Stimulated activated CD4-positive, alpha-beta T cell treated with anti-CD3 and anti-CD28 coated beads, Interleukin-15, amount 100 ng/mL, for 1 hour (primary cell): ENCODE measurements at places on chromosomes 12 and 14.

DNA sequence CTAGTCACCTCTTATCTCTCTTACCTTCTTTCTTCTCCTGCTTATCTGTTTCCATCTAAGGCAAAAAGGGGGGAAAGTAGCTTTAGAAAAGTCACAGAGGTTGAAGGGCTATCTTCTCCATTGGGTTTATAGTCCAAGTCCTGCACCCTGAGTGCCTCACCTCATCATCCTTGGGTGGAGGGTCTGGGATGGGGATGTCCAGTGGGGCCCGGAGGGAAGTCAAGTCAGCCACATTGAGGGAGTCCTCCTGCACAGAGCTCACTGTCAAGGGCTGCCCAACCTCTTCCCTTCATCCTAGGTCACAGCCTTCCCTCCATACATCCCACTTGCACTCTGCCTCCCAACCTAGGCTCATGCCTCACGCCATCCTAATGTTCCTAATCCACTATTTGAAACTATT, 1.2 kb downstream of the PSME2 start:
- DNase-seq, result no peak

GRCh38 chr12:118467641-118468305, 91.4 kb downstream of the SUDS3 start:
- no peak for DNase-seq

DNA sequence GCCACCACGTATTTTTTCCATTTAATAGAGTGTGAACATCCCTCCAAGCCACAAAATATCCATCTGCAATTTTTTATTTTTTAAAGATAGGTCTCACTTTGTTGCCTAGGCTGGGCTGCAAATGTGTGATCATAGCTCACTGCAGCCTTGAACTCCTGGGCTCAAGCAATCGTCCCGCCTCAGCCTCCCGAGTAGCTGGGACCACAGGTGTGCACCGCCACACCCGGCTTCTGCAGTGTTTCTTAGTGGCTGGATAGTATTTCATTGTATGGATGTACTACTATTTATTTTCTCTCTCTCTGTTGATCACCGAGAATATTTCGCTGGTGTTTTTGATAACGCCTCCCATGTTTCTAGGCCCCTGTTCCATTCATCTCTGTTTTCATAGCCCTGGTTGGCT, 17.5 kb downstream of the MLXIP start:
- no peak for DNase-seq

GRCh38 chr12:15428632-15429031, 106.3 kb downstream of the PTPRO start:
- no peak for DNase-seq

- no peak for DNase-seq
These were observed 66.3 kb downstream of the CKB start for GRCh38 chr14:103456167-103456835.

DNA sequence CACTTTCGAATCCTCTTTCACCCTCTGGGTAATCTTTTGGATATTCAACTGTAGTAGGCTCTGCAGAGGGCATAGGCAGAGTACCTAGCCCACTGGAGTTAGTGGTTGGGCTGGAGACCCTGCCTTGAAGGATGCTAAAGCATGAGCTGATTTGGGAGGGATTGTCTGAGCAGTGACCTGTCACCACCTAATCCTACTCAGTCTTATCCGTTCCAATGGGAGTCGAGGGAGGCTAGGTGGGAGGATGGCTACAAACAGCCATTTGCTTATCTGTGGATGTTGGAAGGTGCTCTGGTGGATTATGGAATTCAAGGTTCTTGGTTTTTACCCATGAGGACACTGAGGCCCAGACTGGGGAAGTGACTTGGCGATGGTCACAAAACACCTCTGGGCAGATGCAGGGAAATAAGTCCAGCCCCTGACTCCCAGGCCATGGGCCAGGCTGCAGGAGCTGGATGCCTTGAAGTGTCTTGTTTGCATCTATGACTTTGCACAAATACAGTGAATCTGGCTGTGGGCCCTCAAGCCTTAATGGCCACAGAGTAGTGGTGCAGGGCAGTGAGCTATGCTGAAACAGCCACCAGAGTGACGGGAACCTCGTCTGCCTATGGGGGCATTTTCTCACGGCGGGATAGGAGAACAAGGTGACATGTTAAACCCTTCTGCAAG, 3.7 kb downstream of the KMT5A start:
- DNase-seq, result no peak

- no peak for DNase-seq
These were observed 83.0 kb downstream of the LRRC9 start for GRCh38 chr14:60002819-60003492.

- no peak for DNase-seq
These were observed 6.0 kb upstream of the STK38L start for GRCh38 chr12:27237790-27238771.

GRCh38 chr14:102034301-102034700, 52.5 kb downstream of the HSP90AA1 start:
- no peak for DNase-seq

GRCh38 chr12:98968896-98969295, 323.8 kb downstream of the APAF1 start:
- DNase-seq, result no peak

DNA sequence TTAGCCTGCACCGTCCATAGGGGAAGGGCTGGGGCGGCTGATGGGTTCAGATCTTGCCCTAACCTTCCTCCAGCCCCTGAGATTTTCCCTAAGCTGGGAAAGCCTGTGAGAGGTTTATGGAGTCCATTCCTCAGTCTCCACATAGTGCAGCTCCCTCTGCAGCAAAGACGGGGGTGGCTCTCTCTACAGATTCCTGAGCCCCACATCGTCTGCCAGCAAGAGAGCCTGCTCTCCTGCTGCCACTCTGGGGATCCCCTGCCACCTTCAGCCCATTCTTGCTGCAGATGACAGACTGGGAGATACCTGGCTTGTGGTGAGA, 3.1 kb downstream of the SMIM41 start:
- no peak for DNase-seq

DNA sequence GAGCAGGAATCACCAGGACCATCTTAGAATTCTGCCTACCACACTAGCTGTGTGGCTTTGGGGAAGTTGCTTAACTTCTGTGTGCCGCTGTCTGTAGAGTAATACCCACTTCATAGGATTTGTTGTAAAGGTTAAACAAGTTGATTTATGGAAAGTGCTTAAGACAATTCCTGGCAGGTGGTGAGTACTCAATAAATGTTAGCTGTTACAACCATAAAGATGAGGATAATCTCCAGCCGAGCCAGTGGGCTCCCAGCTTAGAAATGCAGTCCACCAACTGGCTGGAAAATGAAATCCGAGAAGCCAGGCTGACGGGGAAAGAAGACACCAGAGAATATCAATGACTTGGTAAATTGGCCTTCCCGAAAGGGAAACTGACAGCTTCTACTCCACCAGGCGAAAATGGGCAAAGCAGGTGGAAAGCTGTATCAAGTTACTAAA, 173.5 kb downstream of the CHST11 start:
- no peak for DNase-seq

DNA sequence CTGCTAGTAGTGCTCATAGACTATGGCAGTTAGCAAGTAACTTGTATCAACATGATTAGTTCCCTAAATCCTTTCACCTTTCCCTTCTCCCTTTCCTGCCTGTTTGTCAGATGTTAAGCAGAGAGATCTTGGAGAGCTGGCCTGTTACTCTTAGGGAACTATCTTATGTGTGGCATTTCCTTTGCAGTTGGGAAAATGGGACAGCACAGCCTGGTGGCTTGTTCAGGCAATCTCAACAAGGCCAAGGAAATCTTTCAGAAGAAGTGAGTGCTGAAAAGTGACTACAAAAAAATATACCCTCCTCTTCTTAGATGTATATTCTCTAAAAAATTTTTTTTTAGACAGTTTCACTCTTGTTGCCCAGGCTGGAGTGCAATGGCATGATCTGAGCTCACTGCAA, 7.4 kb downstream of the PARP2 start:
- no peak for DNase-seq

GRCh38 chr14:60904381-60904780, 76.5 kb downstream of the TRMT5 start:
- DNase-seq, result no peak

GRCh38 chr12:12872139-12872933, 19.0 kb upstream of the GPRC5A start:
- DNase-seq, result no peak

DNA sequence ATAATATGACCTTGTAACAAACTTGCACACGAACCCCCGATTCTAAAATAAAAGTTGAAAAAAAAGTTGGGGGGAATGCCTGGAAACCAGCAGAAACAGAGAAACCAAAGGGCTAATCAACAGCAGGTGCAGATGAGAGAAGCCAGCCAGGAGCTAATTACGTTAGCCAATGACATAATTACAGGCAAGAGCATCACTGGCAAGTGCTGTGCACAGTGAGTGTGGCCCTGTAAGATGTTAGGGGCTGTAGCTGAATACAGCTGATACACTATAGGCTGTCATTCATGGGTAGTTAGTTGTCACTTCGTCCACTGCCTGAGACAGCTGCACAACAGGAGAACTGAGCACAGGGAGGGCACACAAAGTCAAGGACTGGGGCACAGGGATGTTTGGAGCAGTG, 7.3 kb upstream of the FGF23 start:
- no peak for DNase-seq

DNA sequence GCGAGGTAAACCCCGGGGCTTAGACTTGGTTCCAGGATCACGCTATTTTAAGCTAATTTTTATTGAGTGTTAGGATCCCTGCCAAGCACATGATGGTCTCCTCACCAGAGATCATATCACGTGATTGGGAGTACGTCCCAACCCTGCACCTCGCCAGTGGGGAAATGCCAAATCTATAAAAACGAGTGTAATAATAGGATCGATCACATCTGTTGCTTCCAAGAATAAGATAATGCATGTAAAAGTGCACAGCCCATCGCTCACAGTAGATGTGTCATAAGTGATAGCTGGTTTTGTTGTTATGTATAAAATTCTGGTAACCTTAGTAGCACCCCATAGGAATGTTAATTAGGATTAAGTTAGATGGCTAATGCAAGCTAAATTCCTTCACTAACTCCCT, 581.0 kb upstream of the TMEM132C start:
- no peak for DNase-seq

DNA sequence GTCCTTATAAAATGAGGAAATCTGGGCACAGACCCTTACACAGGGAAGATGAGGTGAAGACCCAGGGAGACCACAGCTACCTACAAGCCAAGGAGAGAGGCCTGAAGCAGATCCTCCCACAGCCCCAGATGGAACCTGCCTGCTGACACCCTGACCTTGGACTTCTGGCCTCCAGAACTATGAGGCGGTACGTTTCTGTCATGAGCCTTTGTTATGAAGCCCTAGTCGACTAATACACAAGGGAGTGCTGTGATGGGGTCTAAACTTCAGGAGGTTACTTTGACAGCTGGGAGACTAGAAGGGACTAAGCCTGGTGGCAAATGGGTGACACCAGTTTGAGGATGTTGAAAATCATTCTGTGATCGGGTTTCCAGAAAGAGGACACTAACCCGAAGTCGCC, 85.0 kb downstream of the RNF34 start:
- no peak for DNase-seq

GRCh38 chr12:26062006-26062405, 62.8 kb downstream of the BHLHE41 start:
- no peak for DNase-seq

- no peak for DNase-seq
These were observed 7.3 kb upstream of the DUSP6 start for GRCh38 chr12:89359615-89360014.

- no peak for DNase-seq
These were observed 76.1 kb downstream of the LRIG3 start for GRCh38 chr12:58844161-58844560.

- no peak for DNase-seq
These were observed 516.5 kb downstream of the FUT8 start for GRCh38 chr14:65928995-65929394.

- no peak for DNase-seq
These were observed 10.5 kb upstream of the WNT5B start for GRCh38 chr12:1618489-1618888.

DNA sequence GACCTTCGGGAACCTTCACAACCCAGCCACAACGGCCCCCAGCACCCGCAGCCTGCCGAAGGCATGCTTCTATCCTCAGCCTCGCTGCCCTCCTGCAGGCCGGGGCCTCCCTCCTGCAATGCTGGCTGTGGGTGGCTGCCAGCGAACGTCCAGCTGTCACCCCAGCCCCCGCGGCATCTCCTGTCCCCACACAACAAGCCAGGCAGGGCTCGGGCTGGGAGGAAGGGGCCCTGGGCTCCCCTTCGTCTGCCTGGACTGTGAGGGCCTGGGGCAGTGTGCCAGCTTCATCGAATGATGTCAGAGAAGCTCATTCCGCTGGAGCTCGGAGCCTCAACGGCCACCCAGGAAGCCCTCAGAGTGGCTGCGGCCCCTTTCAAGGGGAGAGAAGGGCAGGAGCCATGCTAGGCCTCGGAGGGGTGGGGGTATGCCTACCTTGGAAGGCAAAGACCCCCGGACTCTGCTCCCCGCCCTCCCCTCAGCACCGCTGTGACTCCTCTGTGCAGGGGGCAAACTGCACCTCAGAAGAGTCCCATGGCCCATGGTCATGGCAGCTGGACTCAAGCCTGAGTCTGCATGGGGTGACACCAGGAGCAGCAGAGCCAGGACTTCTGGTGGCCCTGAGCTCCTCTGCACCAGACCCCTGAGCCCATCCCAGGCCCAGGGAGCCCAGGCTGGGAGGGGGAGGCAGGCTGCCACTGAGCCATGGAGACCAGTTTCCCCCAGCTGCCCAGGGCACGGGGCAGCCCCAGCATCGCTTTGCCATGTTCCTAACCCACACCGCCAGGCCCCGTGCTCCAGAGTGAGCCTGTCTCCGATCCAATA, 24.7 kb upstream of the C14orf180 start:
- no peak for DNase-seq

DNA sequence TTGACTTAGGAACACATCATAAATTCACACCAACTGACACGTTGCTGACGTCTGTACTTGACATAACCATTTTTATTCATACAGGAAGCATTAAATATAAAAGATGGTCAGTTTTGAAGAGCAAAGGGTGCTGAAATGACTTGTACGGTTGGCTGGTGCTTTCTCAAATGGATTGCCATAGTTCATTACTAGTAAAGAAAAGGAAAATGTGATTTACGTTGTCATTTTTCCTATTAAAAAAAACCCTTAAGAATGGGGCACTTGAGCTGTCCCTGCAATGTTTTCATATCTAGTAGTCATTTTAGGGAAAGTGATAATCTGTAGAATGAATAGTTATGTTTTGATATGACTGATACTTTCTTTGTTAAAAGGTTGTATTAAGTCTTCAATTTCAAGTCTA, 22.5 kb upstream of the MANSC4 start:
- DNase-seq, result no peak

DNA sequence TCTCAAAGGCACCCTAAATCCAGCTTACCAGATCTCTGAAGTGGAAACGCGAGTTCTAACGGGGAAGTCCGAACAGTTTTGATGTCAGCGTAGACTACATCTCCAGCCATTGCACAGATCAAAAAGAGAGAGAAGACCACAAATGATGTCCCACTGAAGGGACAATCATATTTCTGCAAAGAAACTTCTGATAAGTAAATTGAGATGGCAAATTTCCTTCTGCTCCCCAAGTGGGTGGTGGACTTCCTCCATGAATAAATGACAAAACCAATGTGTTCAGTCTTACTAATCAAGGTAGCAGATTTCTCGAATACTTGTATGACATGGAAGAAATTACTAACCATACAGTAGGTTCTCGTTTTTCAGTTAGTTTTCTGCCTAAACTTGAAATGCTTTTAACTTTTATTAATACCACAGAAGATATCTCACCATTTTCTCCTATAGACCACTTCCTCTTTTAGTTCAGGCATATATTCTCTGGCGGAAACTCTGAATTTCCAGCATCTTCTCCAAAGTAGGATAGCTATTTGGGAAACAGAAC, at the start of gene CLECL1:
Gene CLECL1, minus strand, starts transcription at position 177 of the 541 bp plus-strand sequence.
- DNase-seq, result no peak

- DNase-seq, result no peak
These were observed 74.0 kb downstream of the KIF21A start for GRCh38 chr12:39368891-39369290.

GRCh38 chr14:38592764-38593442, 337.0 kb upstream of the CLEC14A start:
- no peak for DNase-seq
